ENCODE measurements at places on chromosomes 13 and 19. TPM values are rescaled to one million over a fixed set of nuclear protein-coding genes. Genes with fewer than 3 reads are reported as not detected.

Gene PEX11G
- total RNA-seq = 4.7 TPM

Gene ZNF135
- total RNA-seq = 11.0 TPM

Gene LAIR2
- total RNA-seq = 1.1 TPM

Gene RFX1
- total RNA-seq = 16.1 TPM

Gene FAM124A
- 19.2 TPM for total RNA-seq

Gene SMAD9
- total RNA-seq = 30.5 TPM

Gene PCDH20
- total RNA-seq = 0.45 TPM

Gene LPAR6
- 55.0 TPM for total RNA-seq

Gene GRIK5
- total RNA-seq = 9.2 TPM

DNA sequence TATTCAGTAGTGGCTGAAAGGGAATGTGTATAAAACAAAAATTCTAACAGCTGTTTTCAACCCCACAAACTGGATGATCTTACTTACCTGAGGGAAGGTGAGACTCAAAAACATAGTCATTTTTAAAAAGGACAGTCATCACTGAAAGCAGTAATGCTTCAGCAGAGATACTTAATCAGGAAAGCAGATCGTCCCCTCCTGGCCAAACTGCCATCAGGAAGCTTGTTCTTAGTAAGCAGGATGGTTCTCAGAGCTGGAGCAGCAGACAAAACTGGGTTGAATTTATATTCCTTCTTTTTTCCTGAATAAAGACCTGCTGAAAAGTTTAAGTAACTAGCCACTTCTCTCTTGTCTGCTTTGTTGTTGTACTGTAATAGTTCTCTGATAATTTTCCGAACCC, 1156.5 kb downstream of the OLFM4 start:
- DNase-seq = no peak

DNA sequence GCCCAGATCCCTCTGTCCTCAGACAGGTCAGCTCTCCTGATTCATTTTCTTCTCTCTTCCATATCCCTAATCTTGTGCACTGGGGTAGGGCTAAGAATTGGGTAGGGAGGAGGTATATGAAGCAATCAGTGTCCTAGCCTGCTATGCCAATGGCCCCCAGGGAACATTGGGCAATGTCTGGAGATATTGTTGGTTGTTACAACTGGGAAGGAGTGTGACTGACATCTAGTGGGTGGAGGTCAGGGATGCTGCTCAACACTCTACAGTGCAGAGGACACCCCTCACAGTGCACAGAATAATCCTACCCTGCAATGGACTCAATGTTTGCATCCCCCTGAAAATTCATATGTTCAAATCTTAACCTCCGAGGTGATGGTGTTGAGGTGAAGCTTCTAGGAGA, 57.5 kb downstream of the CPAMD8 start:
- no peak for DNase-seq

DNA sequence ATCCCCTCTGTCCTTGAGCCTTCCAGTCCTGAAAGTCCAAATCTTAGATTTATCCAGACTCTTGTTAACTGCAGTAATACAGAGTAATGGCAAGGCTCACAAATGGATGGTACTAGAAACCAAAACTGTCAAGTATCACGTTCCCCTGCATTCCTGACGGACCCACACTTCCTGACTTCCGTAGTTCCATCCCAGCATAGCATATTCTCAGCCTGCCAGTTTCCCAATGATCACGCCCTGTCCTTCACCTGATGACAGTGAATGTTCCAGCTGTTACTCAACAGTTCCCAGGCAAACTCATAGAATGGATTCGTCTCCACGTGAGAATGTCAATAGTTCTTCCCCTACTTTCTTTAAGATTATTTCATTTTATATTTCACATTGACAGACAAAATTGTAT, 33.6 kb downstream of the SLC7A1 start:
- no peak for DNase-seq

GRCh38 chr13:66780814-66781213, 449.3 kb downstream of the PCDH9 start:
- DNase-seq = no peak

DNA sequence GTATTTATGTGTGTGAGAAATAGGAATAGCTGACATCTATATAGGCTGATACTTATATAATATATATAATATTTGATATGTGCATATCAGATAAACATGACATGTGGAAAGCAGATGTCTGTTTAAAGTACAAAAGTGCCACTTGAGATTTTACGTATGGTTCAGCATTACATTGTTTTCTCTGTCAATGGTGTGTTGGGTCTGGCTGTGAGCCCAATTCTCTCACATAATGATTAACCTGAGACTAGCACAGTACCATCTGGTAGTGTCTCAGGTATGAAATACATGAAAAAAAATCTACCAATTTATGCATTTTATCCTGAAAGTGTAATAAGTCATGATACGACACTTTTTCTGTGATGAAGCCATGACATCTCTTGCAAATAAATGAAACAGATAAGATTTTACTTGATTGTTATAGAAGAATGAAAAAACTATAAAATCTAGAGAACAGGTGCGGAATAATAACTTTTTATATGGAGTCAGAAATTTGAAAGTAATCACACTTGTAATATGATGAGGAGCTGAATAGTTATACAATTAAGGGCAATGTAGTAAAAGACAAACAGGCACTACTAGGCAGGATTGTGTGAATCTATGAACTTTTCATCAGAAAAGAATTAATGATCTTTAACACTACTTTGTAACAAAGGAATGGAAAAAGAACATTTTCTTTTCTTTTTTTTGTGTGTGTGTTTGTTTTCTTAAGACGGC, 1405.0 kb downstream of the OLFM4 start:
- no peak for DNase-seq

DNA sequence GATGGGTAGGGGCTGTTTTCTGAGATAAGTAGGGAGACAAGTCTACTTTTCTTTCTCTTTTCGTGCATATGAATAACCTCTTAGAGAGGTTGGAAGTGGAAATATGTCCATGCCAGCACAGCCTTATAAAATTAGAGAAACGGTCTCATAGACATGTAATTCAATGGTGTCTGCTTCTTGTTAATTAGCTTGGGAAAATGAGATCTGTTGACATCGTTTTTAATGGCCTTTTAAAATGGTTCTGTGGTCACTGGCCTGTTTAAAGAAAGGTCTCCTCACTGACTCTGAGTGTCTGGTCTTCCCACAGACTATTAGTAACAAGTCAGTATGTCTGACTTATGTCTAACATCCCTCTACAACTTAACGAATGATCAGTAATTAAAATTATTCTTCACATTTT, 487.1 kb downstream of the SLITRK6 start:
- DNase-seq = no peak

DNA sequence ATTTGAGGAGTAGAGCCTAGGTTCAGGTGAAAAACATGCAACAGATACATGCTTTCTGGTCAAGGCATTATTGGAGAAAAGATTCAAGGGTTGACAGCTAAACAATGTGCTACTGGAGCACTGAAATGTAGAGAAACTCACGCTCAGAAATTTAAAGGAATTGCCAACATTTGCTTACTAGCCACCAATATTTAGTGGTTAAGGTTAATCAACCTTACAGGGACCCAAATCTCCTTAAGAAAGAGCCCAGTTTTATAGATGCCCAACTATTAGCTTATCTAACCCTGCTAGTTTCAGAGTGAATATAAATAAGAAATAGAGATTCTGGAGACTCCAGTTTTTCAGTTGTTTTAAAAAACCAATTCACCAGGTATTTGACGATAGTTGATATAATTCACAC, 203.6 kb downstream of the DACH1 start:
- DNase-seq = no peak

- no peak for DNase-seq
These were observed 27.9 kb upstream of the EDNRB start for GRCh38 chr13:77946522-77946921.

DNA sequence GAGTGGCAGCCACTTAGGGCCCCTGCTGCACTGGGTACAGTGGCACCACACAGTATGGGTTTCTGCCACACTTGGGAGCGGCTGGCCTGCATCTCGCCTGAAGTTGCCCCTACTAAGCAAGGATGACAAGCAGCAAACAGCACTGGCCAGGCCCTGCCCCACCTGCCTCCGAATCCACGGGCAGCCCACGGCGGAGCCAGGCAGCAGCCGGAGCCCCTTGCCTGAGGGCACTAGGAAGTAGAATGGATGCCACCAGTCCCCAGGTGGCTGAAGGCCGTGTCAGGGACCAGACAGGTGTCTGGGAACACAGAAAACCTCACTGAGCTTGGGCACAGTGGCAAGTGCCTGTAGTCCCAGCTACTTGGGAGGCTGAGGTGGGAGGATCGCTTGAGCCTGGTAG, 19.4 kb downstream of the MLLT1 start:
- DNase-seq = no peak

DNA sequence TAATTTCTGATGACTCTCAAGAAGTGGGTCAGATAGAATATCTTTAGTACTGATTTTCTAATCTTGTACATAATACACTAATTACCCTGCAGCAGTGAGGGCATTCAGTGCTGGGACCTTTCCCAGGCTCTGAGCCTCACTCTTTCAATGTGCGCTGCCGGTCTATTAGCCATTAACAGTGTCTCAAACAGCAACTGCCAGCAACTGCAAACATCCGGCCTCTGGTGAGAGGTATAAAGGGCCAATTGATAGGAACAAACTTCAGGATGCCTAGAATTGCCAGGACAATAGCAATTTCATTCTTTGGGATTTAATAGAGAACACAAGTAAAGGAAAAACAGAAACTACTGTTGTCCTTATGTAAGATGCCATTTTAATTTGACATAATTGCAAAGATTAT, 604.4 kb upstream of the SPRY2 start:
- DNase-seq = no peak

DNA sequence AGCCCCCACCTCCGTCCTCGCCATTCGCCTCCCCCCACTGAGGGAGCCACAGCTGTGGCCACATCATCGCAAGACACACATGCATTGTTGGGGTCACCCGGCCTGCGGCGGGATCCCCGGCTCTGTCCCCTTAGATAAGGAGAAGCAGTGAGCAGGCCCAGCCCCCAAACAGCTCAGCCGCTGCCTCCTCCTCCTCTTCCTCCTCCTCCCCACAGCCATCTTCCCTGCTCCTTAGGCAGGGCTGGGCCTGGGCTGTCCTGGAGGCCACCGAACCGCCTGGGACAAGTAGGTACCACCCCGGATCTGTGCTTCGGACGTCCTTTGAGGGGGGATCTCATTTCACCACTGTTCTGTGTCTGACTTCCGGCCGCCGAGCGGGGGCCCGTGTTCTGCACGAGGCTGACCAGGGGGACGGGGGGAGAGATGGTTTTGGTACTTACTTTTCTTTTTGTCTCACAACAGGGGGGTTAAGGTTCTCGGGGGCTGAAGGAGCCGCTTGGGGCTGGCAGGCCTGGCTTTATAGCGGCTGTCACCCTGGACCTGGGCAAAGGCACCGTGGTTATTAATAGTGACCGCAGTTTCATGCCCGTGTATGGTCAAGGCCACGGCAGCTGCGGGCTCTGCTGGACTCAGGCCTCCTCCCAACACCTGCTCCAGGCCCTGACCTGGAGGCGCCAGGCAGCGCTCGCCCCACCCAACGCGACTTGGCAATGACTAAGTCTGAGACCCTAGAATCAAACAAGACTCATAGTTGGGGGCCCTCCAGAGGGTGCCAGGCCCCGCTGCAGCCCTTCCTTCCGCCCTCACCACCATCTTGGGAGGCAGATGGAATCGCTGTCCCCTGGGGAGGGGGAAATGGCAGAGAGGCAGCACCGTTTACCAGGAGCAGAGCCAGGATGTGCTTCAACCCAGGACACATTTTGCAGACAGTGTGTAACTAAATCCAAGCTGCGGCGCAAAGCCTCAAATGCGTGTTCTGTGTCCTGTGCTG, 18.3 kb downstream of the NMRK2 start:
- no peak for DNase-seq

DNA sequence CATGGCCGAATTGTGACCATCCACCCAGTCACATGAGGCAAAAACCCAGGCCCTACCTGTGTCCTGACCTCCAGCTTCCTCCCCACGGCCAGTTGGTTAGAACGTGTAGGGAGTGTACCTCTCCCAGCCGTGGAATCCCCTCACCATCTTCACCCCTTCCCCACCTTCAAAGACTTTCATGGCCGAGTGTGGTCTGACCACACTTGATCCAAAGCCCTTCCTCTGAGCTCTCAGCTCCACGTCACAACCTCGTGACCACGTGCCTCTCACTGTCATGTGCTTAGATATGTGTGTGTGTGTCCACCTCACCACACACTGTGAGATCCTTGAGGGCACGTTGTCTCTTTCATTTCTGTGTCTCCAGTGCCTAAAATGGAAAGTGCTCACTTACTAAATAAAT, 48.6 kb upstream of the UBE2L5 start:
- DNase-seq = no peak

DNA sequence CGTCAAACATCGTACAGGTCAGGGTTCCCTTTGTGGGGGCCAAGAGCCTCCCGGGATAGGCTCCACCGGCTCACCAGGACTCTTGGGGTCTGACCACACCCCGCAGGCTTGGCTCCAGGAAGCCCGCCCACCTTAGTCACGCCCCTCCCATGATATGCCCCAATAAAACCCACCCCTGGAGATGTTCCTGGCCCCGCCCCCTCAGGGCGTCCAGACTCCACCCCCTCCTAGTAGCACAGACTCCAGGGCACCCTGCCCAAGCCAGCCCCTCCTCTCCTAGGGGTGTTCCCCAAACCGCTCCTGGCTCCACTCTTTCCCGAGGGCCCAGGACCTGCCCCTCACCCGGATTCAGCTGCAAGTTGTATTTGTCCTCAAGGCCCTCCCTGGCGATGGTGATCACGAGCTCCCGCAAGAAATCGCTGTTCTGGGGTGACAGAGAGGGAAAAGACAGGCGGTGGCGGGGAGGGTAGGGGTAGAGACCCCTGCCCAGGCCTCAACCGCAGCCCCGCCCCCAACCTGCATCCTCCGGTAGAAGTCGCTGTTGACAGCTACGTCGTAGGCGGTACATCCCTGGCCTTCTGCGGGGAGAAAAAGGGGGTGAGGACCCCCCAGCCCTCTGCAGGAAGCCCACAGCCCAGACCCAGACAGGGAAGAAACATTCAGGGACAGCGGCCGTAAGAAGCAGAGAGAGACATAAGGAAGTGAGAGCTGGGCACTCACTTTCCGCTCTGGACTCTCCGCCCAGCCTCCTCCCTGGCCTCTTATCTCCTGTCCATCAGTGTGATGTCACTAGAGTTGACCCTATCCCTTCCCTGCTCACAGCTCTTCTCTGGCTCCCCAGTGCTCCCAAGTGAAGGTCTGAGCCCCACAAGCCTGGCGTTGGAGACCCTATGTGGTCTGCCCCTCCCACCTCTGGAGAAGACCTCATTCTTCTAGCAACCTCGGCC, 3.9 kb downstream of the PIH1D1 start:
- peak; percentile 85 for DNase-seq

DNA sequence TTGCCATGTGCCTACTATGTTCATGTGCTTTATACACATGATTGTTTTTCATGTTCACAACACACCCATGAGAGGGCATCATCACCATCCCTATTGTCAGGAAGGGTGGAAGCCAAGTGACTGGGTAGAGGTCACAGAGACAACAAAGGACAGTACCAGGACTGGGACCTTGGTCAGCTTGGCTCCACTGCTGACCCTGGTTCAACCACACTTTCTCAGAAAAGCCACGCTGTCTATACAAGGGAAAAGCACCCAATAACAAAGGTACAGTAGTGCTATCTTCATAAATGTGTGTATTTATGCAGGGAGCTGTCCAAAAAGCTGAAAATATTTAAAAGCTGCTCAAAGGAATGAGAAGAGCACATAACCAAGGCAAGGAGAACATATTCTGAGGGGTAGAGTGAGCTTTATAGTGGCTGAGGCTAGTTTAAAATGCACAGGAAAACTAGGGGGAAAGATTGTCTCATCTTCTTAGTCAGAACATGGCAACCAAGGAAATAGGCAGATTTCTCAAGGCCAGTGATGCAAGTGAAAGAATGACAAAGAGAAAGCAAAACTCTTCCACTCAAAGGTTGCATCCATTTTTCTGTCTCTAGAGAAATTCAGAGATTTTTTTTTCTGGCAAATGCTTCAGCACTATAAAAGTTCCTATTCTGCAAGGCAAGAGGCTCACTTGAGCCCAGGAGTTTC, 415.0 kb downstream of the FOXO1 start:
- no peak for DNase-seq
